Body of pancreas (tissue), 4 donors: ENCODE measurements at places on chromosomes 2 and 18. TPM values are rescaled to one million over a fixed set of nuclear protein-coding genes. Genes with fewer than 3 reads are reported as not detected.

DNA sequence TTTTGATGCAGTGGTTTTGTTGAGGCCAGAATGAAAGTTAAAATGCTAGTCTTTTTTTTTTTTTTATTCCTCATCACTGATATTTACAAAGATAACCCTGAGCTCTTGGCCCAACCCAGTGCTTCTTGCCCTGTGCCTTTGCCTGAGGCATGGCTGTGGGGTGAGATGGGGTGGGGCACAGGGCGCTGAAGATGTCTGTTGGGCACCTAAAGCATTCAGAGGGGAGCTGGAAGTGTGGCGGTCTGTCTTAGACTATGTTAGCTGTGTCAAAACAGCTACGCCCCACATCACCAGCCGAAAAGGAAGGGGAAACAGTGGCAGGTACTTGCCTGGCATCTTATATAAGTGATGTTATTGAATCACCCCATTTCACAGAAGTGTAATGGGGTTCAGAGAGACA lies 20.7 kb downstream of the TOGARAM2 start:
- no peak for DNase-seq

DNA sequence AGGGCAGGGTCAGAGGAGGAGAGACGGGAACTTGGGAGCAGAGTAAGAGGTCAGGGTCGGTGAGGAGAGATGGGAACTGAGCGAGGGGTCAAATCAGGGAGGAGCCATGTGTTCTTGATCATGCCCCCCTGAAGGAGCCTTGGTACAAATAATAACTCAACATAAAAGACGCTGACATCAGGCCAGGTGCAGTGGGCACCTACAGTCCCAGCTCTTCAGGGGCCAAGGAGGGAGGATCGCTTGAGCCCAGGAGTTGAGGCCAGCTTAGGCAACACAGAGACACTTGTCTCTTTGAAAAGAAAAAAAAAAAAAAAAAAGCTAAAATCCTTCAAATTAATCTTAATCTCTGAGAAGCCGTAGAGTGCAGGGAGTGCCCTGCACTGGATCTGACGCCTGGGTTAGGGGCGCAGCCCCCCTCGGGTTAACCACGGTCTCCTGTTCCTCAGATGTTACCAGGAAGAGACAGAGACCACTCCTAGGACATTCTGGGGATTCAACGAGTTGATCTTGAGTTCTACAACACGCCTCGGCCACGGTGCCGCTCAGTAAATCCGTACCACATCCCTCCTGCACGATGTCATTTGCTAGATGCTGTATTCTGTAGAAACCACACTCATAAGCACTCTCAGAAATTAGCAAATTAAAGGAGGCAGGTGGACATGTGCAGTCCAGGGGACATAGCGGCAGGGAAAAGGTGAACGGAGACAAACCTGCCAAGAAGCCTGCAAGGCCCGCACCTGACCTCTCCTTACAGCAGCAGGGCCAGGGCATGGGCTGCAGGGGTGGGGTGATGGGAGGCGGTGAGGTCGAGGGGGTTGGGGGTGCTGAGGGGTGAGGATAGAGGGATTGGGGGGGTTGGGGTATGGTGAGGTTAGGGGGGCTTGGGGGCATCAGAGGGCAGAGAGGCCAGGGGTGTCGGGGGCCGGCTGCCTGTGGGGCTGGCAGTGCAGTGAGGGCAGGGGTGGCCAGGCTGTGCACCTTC lies 29.2 kb downstream of the SLC66A2 start:
- DNase-seq: peak; percentile 3

GRCh38 chr2:181472990-181473389 lies 15.8 kb downstream of the ITGA4 start:
- no peak for DNase-seq

DNA sequence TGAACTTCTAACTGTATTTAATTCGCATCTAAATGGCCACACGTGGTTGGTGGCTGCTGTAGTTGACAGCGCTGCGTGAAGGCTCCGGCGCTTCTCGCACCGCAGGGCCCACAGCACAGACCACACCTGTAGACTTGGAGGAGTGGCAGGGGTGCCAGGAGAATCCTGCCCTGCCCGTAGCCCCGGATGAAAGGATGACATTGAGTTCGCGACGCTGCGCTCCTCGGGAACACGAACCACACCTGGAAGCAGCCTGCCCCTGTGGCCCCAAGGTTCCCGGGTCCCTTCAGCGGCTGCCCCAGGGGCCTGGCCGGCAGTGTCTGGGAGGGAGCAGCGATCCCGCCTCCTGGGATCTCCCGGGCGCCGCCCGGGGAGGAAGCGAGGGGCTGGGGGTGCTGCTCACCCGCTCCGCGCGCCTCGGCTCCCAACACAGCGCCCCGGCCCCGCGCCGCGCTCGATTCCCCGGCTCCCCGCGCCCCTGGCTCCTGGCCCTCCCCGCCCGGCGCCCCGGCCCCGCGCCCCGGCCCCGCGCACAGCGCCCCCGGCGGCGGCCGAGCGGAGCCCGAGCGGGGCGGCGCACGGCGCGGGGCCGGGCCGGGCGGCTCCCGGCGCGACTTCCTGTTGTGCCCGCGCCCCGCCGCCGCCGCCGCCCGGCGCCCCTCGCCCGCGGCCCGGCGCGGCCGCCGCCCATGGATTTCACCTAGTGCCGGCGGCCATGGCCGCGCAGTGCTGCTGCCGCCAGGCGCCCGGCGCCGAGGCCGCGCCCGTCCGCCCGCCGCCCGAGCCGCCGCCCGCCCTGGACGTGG lies at the start of gene RNPEPL1:
TSS of gene RNPEPL1 (plus strand) at position 613 of the 806 bp plus-strand sequence. CDS start at position 716, 103 bp downstream.
- peak; percentile 53 for DNase-seq

DNA sequence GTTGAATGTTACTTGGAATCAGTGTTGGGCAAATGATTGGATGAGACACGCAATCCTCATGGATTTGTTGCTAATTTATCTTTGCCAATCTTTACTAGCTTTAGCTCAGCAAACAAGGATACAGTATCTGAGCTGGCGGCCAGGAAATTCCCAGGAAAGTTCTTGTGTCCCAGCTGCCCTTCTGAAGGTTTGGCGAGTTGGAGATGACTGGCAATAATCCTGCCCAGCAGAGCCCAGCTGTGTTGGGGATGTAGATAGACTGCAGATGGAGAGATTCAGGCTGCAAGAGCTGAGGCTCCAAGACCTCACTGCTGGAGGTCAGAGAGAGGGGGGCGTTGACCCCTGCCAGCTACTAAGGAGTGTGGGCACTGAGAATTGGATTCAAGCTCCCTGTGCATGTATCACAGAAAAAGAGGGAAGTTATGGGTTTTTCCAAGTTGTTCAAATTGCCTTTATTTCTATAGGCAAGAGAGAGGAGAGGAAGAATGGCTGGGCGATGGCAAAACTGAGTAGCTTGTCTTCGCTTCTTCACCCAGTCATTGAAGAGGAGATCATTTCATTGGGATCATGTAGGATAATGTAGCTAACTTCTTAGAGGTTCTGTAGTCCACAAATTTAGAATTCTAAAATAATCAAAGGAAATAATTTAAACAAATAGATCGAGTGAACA lies 506.8 kb upstream of the LRATD1 start:
- DNase-seq: no peak

- DNase-seq: no peak
Observed at GRCh38 chr18:12352188-12352587, 24.8 kb downstream of the AFG3L2 start.

- no peak for DNase-seq
Observed at GRCh38 chr18:77197073-77197472, 52.6 kb upstream of the GALR1 start.

Gene CFAP221
- total RNA-seq: 12.2 TPM

Gene GCKR
- 1.6 TPM for total RNA-seq

Gene WDR35
- total RNA-seq: 6.7 TPM

Gene CCT4
- 67.5 TPM for total RNA-seq
